ENCODE measurements at places on chromosomes 5 and 9.

DNA sequence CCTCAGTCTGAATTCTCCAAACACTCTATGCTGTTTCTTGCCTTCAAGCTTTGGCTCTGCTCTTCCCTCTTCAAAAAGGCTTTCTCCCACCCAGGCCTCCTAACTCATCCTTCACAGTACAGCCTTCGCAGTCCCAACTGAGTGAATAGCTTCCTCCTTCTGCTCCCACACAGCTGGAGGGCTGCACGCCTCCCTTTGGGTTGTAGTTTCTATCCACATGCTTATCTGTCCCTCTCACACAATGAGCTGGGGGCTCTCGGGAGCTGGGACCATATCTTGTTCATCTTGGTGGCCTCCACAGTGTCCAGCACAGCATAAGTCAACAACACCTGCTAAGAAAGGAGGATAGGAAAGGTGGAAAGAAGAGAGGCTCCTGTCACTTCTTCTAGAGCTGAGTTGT lies 69.5 kb upstream of the XPA start:
- DNase-seq, result no peak

DNA sequence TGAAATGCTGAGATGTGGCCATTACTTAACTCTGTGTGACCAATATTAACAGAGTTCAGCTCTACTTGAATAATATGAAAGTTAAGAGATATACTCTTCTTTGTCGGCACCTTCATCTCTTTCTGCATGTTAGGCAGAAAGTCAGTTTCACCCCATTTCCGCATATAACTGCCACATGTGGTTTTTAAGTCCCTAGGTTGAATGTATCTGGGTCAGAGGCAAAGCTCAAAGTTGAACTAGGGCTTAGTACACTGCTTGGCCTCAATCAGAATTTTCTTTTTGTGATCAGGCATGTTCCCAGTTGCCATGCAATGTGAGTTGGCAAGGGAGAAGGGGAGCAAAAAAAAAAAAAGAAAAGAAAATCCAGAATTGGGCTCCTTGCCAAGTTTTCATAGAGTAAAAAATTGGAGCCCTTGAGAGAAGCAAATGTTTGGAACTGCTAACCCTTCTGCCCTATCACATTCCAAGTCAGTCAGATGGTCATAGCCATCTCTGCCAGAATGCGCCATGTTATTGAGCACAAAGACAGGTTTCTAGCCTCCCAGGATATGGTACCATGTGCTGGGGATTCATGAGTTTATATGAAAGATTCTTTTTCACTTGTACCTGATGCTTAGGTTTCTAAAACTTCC lies 251.2 kb upstream of the RORB start:
- DNase-seq, result no peak

DNA sequence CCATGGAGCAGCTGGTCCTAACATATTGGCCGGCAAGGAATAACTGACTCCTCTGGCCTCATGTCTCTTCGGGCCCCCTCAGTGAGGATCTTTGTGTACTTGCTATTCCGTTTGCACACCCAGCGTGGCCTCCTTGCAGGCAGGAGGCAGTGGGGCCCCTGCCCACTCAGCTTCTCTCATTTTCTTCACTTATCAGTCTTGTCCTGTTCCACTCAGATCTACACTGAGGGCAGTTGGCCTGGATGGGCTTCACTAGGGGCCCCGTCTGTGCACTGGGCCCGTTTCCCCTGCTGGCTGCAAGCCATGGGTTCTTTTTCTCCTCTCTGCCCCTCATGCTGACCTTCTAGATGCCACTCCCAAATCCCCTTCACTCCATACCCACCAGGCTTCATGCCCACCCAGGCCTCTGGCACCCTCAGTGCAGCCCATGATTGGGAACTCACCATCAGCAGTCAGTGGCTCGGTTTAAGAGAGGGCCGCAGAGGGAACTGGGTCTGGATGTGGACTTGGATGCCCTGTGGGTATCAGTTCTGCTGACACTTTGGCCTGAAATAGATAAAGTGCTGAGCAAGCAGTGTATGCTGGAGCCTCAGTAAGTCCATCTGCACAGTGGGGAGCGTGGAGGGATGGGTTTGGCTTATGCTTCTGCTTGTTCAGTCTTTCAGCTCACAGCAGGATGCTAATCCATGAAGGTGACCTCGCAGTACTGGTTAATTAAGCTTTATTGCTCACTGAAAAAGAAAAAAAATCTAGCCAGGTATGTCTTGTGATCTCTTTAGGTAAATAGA lies 57.9 kb downstream of the ERBIN start:
- DNase-seq, result no peak

DNA sequence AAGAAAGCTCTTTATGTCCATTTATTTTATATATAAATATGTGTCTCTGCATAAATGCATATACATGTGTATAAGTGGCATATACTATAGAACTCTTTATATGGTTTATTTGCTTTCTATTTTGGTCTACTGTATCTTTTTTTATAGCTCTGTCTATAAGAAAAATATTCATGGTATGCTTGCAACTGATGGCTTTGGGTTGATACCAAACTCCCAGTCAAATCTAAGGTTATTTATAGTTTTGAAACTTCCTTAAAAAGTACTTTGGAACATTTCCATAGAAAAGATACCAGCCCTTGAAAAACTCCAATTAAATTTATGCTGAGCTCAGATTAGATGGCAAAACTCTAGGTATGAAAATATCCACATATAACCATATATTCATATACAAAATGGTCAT lies 120.0 kb upstream of the KLF9 start:
- DNase-seq, result no peak

DNA sequence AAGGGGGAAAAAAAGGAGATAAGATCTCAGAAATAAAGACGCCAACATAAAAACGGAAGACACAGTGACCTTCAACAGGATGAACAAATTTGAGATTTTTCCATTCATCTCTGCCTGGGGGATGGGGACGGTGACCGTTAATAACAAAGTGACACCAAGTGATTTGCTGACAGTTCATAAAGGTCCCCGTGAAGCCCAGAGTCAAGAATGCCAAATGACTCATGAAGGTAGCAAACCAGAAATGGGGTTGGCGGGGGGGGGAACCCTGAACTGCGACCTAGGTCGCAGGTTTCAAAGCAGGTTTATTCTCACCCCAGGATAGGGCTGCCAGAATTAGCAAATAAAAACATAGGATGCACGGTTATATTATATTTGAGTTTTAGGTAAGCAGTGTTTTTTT lies 21.1 kb upstream of the SHB start:
- no peak for DNase-seq

DNA sequence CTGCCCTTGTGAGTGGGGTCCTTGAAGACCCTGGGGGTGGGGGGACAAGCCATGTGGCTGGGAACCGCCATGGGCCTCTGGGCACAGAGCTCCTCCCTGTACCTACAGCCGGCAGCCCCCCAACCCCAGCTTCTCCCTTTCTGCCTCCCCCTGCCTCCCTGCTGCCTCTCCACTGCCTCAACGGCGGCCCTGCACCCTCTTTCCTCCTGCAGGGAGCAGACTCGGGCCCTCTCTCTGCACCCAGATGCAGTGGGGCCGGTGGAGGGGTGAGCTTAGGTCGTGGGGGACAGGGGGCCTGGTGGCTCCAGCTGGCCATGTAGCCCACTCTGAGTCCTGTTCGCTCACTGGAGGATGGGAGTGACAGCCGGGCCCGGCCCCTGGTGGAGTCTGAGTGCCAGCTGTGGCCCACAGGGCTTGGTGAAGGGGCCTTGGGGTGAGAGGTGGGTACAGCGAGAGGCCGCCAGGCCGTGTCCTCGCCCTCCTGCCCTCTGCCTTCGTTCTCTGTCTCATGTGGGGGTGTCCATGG lies 139.3 kb upstream of the COL5A1 start:
- DNase-seq, result no peak

DNA sequence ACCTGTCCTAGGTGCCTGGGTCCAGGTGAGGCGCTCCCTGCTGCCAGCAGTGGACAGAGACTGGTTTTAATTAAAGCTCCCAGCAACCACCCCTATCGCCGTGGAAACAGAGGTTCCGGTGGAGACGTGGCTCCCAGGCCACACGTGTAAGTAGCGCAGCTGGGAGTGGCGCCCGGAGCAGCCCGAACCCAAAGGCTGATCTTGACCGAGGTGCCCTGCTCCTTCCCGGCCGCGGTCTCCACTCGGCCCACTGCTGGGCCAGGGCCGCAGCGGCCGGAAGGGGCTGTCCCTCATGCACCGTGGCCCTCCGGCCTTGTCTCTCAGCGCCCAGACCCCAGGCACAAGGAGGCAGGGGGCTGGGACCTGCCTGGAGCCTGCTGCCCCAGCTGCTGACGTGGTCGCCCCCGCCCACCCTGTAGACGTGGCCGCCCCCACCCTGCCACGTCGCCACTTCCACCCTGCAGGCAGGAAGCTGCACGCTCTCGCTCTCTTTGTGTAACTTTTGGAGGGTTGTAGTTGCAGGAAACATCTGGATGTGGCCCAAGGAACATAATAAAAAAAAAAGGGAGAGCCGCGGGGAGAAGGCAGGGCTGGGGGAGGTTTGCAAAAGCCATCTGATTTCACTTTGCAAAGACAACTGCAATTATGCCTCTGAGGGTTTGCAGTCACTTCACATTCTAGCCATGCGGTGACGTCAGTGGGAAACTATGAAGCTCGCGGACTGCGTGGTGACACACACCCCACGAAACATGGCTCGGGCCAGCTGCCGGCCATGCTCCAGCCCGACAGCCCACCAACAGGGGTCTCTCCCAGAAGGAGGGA lies 129.9 kb downstream of the RXRA start:
- no peak for DNase-seq

- no peak for DNase-seq
Observed at GRCh38 chr5:92911851-92912250, 669.2 kb downstream of the NR2F1-AS1 start.

- DNase-seq, result no peak
Observed at GRCh38 chr5:165497707-165498106, 1992.3 kb downstream of the MAT2B start.

DNA sequence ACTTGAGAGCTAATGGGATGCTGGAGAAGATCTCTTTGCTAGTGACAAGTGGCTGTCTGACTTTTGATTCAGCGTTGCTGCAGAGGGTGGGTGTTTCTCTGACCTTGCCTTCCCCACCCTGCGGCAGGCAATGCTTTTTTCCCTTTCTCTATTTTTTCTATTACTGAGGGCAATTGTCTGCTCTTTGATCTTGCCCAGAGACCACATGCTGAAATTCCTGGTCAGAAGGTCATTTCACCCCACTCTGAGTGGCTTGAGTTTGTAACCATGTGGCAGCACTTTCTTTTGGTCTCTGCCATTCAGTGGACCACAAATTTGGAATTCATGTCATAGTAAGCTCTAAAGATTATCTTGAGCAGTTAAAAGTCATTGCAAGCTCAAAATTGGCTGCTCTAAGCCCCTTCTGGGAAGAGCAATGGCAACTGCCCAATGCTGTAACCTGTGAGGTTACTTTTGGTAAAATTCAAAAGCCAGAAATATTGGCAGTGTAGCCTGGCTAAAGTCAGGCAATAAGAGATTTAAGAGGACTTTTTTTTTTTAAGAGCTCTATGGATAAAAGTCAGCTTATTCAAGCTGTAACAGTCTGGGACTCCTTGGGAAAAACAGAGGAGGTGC lies 30.4 kb upstream of the MTMR12 start:
- DNase-seq, result no peak

DNA sequence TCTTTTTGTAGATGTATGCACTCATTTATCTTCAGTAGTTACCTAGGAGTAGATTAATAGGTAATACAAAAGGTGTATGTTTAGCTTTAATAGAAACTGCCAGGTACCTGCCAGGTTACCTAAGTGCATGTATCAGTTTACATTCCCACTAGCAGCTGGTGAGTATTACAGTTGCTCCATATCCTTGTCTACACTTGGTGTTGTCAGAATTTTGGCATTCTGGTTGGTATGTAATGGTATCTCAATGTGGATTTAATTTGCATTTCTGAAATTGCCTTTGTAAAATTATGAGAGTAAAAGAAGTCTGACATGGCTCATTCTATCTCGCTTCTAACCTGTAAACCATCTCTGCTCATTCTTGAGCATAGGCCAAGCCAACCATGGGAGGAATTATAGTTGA lies 38.3 kb upstream of the SIL1 start:
- no peak for DNase-seq

DNA sequence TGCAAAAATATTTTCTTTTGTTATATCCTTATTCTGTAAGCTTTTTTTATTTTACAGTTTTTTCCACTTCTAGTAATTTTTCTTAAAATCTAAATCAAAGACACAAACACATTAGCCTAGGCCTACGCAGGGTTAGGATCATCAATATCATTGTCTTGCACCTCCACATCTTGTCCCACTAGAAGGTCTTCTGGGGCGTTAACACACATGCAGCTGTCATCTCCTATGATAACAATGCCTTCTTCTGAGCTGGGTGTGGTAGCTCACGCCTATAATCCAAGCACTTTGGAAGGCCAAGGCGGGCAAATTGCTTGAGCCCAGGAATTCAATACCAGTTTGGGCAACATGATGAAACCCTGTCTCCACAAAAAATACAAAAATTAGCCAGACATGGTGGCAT lies 78.9 kb upstream of the LRRC70 start:
- DNase-seq, result no peak

DNA sequence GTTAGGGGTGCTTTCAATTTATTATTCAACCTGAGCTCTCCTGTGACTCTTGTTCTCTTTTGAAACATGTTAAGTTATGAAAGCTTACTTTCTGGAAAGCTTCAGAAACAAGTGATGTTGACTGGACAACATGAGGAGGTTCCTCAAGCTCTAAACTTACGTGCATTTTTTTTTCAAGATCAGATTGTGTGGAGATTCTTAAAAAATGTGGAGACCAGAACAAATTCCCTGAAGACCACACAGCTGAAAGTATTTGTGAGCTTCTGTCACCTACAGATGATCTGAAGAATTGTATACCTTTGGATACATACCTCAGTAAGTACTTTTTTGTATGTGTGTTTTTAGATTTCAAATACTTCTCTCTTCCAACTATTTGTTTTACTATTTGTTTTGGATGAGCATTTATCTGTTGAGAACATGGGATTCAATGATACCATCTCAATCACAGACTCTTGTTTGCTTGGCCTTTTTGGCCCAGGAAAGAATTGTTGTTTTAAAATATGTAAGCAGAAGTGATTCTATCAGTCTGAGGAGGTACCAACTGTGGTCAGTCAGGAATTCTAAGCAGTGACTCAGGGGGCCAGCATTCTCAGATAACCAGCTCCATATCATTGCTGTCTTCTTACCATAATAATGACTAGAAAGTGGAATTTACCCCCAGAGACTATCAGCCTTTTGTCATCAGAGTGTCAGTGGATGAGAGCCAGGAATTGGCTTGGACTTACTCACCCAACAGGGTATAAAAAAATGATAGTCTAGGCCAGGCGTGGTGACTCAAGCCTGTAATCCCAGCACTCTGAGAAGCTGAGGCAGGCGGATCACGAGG lies 34.4 kb upstream of the GLIPR2 start:
- DNase-seq, result no peak
